ENCODE measurements at places on chromosomes 7 and 10.

DNA sequence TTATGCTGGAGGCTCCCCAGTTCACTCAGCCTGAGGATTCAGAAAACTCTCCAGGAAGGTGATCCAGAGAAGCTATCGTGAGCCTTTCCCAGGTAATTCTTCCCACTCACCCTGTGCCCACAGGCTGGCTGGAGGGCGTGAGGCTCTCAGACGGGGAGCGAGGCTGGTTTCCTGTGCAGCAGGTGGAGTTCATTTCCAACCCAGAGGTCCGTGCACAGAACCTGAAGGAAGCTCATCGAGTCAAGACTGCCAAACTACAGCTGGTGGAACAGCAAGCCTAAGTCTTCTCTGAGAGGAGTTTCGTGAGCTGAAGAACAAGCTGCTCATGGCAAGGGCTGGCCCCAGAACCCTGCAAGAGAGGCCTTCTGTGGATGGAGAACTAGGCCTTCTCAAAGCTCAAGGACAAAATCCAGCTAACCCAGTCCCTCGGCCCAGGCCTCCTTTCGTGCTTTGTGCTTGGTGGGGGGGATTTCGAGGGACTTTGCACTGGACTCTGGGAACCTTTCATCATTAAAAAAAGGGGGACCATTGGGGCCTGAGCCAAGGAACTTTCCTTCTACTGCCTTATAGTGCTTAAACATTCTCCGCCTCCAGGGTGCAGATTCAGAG is 23.6 kb downstream of the NOBOX start:
- no peak for DNase-seq

DNA sequence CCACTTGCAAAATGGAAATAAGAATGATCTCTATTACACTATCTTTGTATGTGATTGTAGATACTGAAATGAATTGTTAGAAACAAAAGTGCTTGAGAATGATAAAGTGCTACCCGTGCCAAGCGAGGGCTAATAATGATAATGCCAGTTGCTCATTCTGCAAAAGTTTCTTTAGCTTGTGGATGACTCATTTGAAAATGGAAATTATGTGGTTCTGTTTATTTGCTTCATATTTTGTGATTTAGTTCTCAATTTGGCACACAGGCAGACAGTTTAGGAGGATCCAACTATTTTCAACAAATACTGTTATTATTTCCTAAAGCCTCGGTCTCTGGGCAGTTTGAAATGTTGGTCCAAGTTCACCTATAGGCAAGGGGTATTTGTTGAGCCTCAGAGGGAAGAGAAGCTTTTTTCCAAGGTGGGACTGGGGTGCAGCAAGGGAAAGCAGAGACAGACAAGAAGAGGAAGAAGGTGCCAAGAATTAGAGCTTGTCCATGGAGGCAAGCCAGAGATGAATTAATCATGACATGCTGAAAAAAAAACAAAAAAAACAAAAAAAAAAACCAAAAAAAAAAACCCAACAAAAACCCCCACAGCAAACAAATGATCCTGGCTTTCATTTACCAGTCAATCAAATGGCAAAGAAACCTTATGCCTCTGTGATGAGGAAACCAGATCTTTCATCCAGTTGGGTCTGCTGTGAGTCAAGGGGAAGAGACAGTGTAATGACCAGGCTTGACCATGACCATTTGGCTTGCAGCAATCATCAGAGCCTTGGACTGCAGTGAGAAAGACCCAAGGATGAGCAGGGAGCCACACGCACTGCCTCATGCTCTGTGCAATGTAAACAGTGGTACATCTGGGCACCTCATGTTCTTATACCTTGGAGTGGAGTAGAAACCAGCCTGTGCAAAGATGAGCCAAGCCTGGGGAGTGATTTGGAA is 285.0 kb upstream of the HABP2 start:
- DNase-seq: no peak

GRCh38 chr10:101134299-101135127 is 3.4 kb downstream of the TLX1 start:
- DNase-seq: no peak

- DNase-seq: no peak
Observed at GRCh38 chr10:1050554-1050953, 1.6 kb upstream of the IDI1 start.

GRCh38 chr10:75959209-75959608 is 527.8 kb downstream of the LRMDA start:
- DNase-seq: no peak

- no peak for DNase-seq
Observed at GRCh38 chr7:142581341-142581740, 167.9 kb upstream of the PRSS1 start.

DNA sequence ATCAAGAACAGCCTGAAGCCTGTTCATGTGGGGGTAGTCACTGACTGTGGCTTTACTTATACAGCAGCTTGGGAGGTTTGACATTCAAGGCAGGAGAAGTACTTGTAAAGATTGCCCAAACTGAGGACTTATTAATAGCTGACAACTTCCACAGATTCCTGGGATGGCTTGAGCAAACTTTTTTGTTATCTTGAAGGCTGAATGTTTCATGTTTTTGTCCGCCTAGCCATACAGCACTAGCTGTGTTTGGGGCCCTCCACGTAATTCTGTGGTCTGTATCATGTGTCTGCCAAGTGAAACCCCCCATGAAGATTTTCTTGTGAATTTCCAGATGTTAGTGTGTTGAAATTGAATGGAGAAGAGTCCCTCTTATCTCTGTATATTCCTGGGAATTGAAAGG is 38.6 kb downstream of the FAS start:
- DNase-seq: no peak

GRCh38 chr10:98587156-98587837 is 140.6 kb upstream of the HPS1 start:
- no peak for DNase-seq

- no peak for DNase-seq
Observed at GRCh38 chr7:114789161-114789560, 132.7 kb upstream of the MDFIC start.

- DNase-seq: no peak
Observed at GRCh38 chr10:112958275-112958995, 8.4 kb downstream of the TCF7L2 start.

GRCh38 chr10:119689016-119689580 is 36.8 kb upstream of the INPP5F start:
- DNase-seq: no peak

DNA sequence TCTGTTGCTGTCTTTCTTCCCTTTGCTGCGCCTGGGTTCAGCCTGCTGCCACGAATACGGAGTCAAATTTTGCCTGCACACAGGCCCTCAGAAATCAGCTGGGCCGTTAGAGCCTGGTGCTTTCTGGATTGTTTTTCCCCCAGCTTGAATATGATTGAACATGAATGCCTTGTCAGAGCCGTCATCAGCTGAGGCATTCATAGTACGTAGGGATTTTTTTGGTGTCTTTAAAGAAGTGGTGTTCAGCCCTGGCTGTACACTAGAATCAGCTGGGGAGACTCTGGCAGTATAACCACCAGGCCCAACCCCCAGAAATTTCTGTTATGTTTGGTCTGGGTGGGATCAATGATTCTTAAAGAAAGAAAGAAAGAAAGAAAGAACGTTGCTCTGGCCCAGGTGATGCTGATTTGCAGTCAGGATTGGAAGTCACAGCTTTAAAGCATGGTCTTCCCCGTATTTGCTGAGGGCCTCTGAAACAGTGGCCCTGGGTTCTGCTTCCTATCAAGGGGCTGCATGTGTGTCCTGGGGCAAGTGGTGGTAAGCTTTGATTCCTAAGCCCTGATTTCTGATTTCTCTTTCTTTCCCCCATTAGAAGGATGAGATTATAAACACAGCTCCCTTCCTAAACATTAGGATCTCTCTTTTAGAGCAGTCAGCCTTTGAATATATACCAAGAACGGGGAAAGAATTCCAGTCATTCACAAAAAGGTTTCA is 24.7 kb downstream of the NUB1 start:
- no peak for DNase-seq

GRCh38 chr10:110327262-110327914 is 22.7 kb upstream of the SMNDC1 start:
- no peak for DNase-seq

DNA sequence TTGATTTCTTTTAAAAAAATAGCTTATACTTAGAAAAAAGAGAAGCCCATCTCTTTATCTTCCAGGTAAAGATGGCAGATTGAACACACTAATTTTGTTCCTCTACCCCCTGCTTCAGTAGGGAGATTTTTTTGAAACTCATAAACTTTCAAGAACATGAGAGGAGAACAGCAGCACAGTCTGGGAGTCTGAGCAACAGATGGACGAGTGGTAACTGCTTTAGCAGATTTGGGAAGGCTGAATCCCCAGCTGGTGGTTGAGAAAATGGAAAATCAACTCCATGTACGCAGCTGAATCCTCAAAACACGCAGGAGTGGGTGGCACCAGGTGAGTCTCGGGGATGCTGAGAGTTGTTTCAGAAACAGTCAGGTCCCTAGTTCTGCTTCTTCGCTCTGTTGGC is 114.6 kb upstream of the CTBP2 start:
- no peak for DNase-seq

DNA sequence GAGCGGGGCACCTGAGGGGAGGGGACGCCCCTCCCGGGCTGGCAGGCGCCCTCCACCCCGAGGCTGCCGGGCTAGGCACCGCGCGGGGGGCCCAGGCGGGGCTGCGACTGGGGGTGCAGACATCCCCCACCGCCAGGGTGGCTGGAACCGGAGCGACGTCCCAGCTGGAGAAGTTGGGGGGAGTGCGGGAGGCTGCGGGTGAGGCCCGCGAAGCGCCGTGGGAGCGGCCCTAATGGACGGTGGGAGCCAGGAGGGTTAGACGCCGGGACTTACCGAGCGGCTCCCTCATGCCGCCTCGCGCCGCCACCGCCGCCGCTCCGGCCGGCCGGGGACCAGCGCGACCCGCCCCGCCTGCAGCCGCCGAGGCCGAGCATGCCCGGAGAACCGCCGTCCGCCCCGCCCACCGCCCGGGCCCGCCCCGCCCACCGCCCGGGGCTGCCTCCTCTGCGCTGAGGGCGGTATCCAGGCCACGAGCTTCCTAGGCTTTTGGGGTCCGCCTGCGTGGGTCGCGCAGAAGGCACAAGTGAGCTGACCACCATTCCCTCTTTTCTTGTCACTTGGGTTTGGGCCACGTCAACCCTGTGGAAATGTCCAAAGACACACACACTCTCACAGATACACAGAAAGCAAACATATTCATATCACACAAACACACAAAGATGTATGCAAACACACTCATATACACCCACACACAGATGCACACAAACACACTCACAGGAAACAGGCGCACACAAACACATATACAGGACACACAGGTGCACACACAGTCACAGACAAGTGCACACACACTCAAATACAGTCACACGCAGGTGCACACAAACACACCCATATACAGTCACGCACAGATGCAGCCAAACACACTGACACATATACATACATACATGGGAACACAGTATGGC is at the start of gene JCAD:
TSS of gene JCAD (minus strand) at position 378 of the 899 bp plus-strand sequence. CDS start 11,774 bp downstream, outside the sequence.
- peak; percentile 56 for DNase-seq

GRCh38 chr10:62471711-62472110 is 97.5 kb downstream of the ZNF365 start:
- DNase-seq: no peak

GRCh38 chr7:79984210-79984609 is 150.4 kb upstream of the GNAI1 start:
- DNase-seq: no peak

GRCh38 chr7:124914298-124914697 is 15.3 kb downstream of the POT1 start:
- no peak for DNase-seq

DNA sequence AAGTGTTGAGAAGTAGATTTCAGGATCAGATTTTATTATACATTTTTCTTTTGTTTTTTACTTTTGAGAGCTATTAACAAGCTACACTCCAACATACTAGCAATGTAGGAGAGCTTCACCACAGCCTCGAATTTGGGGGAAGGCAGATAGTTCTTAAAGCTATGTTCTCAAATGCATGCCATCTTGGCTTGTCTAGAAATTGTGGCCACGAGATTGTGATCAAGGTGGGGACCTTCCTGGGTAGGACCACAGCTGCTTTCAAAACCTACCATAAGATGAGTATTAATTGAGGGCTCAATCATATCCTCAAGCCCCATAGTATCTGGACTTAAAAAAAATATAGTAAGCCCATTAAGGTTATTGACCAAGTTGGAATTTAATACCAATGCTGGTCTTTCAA is 27.9 kb upstream of the JAZF1 start:
- DNase-seq: no peak

DNA sequence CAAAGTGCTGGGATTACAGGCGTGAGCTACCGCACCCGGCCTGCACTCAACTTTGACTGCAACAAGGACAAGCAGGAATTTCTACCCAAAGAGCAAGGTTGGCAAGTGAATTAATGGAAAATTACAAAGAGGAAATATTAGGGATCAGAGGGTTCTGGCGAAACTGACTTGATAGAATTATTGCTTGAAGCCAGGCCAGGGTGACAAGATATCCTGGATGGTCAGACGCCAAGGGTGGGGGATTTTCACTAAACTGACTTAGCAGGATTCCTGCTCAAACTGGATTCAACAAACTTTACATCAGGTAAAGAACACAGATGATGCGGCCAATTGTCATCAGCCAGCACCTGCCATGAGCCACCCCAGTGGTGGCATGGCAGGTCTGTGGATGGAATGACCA is 603.6 kb upstream of the MGMT start:
- DNase-seq: no peak

- no peak for DNase-seq
Observed at GRCh38 chr7:110621289-110621688, 469.6 kb upstream of the LRRN3 start.

GRCh38 chr10:101261702-101262101 is 32.4 kb upstream of the LBX1 start:
- no peak for DNase-seq

GRCh38 chr7:151241755-151242096 is 6.8 kb downstream of the SMARCD3 start:
- DNase-seq: no peak

- DNase-seq: no peak
Observed at GRCh38 chr7:123627851-123628250, 26.2 kb downstream of the ASB15 start.

- DNase-seq: no peak
Observed at GRCh38 chr10:6140141-6140841, 51.5 kb downstream of the RBM17 start.

DNA sequence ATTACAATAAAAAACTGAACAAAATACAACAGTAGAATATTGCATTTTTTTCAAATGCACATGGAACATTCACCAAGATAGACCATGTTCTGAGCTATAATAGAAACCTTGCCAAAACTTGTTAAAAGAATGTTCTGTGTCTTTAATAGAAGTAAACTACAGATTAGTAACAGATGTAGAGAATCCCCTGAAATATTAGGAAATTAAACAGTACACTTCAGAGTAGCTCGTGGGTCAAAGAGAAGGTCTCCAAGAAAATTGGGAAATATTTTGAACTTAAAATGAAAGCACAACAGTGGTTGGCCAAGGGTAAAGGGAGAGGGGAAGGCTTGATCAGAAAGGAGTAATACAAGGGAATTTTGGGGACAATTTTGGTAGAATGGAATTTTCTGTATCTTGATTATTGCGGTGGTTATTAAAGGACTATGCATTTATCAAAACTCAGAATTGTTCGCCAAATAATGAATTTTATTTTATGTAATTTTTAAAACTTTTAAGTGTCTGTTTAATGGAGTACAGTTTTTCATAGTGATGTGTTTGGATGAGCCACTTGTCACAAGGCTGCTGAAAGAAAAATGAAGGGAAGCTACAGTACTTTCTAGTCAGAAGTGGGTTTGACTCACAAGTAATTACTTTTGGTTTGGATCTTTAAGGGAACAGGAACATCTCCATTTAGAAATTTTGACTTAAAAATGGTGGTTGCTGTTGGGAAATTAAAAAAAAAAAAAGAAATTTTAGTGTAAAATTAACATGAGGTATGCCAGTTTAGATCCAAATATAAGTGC is 10.2 kb downstream of the PLEKHA8 start:
- no peak for DNase-seq

- no peak for DNase-seq
Observed at GRCh38 chr10:89438525-89438924, 24.2 kb downstream of the IFIT5 start.

GRCh38 chr7:128666200-128666599 is 5.9 kb upstream of the GARIN1A start:
- DNase-seq: no peak
